ENCODE measurements at places on chromosomes 5 and 9.
A peak's percentile ranks its signal among the peaks of the same experiment; 100 is the strongest.

DNA sequence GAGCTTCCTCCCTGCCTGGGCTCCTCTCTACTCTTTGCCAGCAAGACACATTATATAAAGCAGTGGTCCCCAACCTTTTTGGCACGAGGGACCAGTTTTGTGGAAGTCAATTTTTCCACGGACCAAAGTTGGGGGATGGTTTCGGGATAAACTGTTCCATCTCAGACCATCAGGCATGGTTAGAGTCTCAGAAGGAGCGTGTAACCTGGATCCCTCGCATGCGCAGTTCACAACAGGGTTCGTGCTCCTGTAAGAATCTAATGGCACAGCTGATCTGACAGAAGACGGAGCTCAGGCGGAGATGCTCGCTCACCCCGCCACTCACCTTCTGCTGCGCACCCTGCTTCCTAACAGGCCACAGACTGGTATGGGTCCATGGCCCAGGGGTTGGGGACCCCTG, 142.8 kb downstream of the LIFR start:
- no peak for DNase-seq

- no peak for DNase-seq
These were observed 60.2 kb downstream of the PARP8 start for GRCh38 chr5:50726475-50727148.

DNA sequence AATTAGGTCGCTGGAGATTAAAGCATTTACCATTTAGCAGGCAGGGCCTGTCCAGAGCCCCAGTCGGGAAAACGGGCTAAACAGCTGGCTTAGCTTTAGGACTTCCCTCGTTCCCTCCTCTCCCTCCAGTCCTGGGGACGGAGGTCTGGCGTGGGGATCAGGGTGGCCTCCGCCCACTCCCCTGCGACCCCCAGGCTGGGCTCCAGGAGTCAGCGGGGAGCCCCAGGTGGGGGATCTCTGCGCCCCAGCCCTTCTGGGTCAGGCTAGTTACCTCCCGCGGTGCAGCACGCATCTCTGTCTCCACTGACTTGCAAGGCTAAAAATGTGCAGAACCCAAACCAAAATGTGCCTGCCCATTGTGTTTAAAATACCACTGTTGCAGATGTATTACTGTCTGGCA, 16.2 kb upstream of the CAMSAP1 start:
- DNase-seq, result no peak

DNA sequence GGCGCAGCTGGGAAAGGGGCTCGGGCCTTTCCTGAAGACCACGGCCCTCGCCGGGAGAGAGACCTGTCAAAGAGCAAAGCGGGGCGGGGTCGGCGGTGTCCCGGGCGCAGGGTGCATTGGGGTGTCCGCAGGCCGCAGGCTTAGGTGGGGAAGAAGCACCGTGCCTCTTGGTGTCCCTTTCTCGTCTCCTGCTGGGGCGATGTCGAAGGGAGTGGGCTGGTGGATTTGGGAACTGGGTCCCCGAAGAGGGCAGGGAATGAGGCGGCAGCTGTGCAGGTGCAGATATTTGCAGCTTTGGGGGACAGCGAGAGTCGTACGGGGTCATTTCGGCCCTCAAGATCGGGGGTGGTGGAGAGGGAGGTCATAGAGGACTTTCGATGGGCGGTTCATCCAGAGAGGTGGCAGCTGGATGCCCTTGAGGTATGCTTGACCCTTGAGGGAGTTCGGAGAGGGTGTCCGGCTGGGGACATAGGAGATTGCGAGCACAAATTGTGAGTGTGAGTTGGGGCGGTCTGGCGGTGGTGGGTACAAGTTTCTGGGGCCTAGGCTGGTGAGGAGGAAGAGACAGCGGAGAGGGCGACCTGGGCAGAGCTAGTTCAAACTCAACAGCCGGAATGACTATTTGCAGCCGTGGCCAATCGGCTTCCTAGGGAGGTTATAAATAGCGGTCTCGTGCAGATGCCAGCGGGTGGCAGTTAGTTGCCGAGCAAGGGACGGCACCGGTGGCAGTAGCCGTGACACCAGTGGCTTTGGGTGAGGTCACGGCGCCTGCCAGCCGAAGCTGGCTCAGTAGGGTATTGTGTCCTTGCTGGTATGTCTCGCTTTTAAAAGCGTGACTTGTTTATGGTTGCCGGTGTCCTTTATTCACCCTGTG, 601 bp downstream of the NNT start:
- peak; percentile 66 for DNase-seq

GRCh38 chr5:177312649-177313181, 1.0 kb upstream of the MXD3 start:
- peak; percentile 53 for DNase-seq

GRCh38 chr5:128146671-128147070, 63.1 kb downstream of the SLC12A2 start:
- DNase-seq, result no peak

- DNase-seq, result no peak
These were observed 642.3 kb downstream of the ACTL7B start for GRCh38 chr9:108213511-108213910.

DNA sequence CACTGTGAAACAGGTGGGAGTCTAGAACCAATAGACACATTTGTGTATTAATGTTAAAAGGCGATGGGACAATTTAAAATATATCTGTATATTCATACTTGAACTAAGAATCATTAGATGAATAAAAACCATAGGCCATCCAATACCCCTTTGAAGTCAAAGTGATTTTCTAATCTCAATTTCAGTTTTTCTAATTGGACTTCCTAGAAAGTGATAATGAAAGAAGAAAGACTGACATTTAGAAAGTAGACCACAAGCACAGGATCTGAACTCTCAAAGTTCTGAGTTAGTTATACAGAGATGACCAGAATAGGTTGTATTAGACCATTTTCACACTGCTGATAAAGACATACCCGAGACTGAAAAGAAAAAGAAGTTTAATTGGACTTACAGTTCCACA, 412.8 kb upstream of the PIK3R1 start:
- no peak for DNase-seq

DNA sequence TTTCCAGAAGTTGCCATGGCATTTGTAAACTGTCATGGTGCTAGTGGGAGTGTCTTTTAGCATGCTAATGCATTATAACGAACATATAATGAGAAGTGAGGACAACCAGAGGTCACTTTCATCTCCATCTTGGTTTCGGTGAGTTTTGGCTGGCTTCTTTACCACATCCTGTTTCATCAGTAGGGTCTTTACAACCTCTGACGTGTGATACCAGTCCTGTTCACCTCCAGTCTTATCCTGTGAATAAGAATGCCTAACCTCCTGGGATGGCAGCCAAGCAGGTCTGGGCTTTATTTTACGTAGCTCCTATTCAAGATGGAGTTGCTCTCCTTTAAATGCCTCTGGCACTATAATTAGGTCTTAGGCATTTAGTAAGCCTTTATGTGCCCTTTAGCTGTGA, 20.4 kb upstream of the RFK start:
- DNase-seq, result no peak
